ENCODE measurements at places on chromosomes 6 and 20. TPM values are rescaled to one million over a fixed set of nuclear protein-coding genes. Genes with fewer than 3 reads are reported as not detected.

DNA sequence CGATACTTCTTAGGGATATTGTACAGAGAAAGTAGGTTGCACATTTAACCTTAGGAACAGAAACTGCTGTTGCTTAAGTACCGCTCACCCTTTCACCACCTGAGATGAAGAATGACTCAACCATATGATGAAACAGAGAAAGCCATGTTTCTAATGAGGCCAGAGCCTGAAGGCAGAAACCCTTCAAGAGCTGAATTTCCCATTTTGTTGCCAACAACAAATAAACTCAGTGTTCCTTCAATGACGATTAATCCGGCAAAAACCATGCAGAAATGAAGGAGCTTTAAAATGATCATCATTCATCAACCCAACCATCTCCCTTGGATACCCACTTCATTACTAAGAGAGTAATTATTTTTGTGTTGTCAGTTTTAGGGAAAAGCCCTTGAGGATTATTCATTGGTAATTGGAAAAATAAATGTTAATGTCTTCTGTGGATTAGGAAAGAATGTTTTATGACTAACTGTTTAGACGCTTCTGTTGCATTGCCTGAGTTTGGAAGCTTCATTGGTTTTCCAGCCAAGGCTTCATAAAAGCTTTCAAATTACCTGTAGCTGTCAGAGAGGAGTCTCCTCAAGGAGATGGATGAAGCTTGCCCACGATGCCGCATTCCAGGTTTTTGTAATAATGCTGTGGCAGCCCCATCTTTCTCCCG is 112.1 kb upstream of the IYD start:
- DNase-seq = no peak

The HFE gene
- total RNA-seq = 0.98 TPM

- no peak for DNase-seq
Measured at GRCh38 chr6:1756472-1757129, 146.9 kb downstream of the FOXC1 start.

GRCh38 chr20:6116758-6117157 is 6.1 kb downstream of the FERMT1 start:
- no peak for DNase-seq

The GPX5 gene
- not detected for total RNA-seq

The HSPA12B gene
- 2.9 TPM for total RNA-seq

The ISM1 gene
- 0.24 TPM for total RNA-seq

DNA sequence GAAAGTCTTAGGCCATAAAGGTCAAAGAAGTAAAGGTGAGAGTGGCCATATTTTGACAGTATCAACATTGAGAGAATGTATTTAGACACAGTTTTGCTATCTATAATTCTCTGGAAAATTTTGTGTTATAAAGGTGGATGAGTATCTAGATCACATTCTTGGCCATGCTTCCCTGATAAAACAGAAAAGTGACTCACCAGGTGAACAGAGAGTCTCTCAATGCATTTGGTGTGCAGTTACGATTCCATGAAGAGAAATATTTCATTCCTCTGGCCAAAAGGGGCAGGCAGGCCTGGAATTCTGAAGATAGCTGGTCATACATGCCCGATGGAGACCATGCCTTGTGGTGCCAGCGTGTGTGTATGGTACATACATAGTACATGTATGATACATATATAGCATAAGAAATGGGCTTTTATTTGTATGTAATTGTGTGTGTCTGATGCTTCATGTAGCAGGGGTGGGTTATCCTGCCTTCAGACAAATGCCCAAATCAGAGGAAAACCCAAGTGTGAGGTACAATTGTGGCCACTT is 164.0 kb downstream of the SOBP start:
- DNase-seq = no peak

The L3MBTL1 gene
- total RNA-seq = 19.9 TPM

The TINAG gene
- not detected for total RNA-seq

The BANF2 gene
- total RNA-seq = not detected

- DNase-seq = peak; percentile 29
Measured at GRCh38 chr20:19885939-19886660, 128.0 kb downstream of the RIN2 start.

The SLC22A3 gene
- 2.8 TPM for total RNA-seq

DNA sequence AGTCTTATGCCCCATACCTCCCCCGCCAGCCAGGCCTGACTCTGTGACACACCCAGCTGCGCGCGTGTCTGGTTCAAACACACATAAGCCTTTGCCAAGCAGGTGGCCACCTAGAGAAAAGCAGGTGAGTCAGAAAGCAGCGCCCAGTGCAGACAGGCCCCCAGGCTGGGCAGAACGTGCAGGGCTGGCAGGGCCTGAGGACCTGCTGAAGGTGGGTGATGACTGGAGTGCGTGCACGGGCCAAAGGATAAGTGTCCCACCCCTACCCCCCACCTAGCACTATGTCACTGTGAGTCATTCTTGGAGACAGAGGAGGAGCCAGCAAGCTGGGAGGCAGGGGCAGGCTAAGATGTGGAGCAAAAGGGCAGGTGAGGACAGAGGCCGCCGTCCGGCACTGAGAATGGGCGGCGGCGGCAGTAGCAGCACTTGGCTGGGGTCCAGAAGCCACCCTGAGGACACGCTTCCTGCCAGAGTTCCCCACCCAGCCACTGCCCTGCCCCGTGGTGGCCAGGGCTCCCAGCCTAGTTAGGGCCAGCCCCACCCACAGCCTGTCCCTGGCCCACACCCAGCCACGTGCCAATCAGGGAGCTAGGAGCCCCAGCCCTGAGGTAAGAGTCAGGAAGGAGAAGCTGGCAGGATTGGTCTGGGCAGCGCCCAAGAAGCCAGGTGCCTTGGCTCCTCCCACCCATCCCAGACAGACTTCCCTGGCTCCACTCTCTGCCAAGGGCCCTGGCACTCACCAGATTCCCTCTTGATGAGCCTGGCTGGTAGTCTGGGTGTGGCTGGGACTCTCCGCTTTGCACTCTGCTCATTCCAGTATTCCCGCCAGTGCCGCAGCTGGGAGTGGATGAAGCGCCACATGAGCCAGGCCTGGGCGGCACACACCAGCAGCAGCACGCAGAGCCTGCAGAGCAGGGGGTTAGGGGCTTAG is 72.7 kb downstream of the TRAM2 start:
- DNase-seq = no peak

DNA sequence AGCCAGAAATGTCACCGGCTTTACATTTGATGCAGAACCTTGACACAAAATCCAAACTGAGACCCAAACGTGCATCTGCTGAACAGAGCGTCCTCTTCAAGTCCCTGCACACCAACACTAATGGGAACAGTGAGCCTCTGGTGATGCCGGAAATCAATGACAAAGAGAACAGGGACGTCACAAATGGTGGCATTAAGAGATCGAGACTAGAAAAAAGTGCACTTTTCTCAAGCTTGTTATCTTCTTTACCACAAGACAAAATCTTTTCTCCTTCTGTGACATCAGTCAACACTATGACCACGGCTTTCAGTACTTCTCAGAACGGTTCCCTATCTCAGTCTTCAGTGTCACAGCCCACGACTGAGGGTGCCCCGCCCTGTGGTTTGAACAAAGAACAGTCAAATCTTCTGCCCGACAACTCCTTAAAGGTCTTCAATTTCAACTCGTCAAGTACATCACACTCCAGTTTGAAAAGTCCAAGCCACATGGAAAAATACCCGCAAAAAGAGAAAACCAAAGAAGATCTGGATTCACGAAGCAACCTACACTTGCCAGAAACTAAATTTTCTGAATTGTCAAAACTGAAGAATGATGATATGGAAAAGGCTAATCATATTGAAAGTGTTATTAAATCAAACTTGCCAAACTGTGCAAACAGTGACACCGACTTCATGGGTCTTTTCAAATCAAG is 108.4 kb downstream of the RTN4IP1 start:
- no peak for DNase-seq

DNA sequence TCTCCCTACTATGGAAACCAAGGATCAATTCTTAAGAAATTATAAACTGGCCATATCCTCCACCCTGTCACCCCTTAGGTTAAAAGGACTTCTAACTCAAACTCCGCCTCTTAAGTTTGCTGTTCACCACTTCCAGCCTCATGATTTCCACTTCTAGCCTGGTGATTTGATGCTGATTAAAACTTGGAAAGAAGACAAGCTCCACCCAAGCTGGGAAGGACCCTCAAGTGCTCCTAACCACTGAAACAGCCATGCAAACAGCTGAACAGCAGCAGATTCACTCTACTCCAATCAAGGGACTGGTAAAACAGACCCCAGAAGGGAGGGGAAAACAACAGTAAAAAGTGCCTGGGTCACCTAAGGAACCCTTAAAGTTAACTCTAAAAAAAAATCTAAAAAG is 10.3 kb downstream of the LCA5 start:
- no peak for DNase-seq

- DNase-seq = no peak
Measured at GRCh38 chr20:18907353-18907752, 93.8 kb downstream of the SCP2D1 start.

The PTCHD4 gene
- total RNA-seq = 0.96 TPM

- no peak for DNase-seq
Measured at GRCh38 chr6:37382994-37383765, 29.4 kb downstream of the RNF8 start.

GRCh38 chr20:8260837-8261251 is 128.8 kb downstream of the PLCB1 start:
- DNase-seq = no peak

GRCh38 chr20:63009045-63009961 is 2.5 kb upstream of the BHLHE23 start:
- peak; percentile 83 for DNase-seq

The MYBL2 gene
- 165 TPM for total RNA-seq

The FKBP1C gene
- 1.2 TPM for total RNA-seq

DNA sequence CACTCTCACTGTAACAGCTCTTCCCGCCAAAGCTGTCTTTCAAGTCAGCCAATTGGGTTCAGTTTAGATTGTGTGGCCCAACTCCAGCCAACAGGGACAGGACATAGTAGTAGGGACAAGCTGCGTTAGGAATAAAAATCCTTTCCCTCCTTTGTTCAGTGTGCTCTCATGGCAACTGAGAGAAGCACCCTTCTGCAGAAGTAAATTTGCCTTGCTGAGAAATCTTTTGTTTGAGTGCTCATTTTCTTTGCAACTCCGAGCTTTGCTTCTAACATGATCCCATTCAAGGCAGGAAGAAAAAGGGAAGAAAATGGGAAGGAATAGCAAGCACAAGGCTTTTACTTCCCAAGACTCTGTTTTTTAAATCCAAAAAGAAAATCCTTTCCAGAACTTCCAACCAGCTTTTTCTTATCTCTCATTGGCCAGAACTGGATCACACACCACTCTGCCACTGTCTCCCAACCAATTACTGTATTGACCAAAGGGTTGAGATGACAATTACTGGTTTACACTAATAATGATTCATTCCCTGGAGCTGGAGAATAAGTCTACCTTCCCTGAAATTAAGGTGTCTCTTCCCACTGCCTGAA is 52.7 kb downstream of the STX11 start:
- DNase-seq = no peak

GRCh38 chr6:15458021-15458459 is 204.8 kb downstream of the DTNBP1 start:
- DNase-seq = no peak

GRCh38 chr6:130178692-130179091 is 44.1 kb downstream of the SAMD3 start:
- no peak for DNase-seq

The LPIN3 gene
- 3.8 TPM for total RNA-seq
